Psoas muscle (tissue), 8 donors: ENCODE measurements at places on chromosomes 16 and 17. TPM values are rescaled to one million over a fixed set of nuclear protein-coding genes. Genes with fewer than 3 reads are reported as not detected.
A peak's percentile ranks its signal among the peaks of the same experiment; 100 is the strongest.

GRCh38 chr17:951325-952132, 28.0 kb downstream of the NXN start:
- H3K36me3 ChIP-seq, result no peaks in the 10 kb centered on the region
- peak overlapping the region; percentile 41 for H3K27ac ChIP-seq
- H3K27me3 ChIP-seq, result no peaks in the 10 kb centered on the region
- DNase-seq, result no peak

GRCh38 chr16:2028620-2029220, 2.0 kb downstream of the NHERF2 start:
- H3K36me3 ChIP-seq, result no peaks in the 10 kb centered on the region
- peak overlapping the region; percentile 78 for H3K4me3 ChIP-seq
- peaks cover 21% of the 10 kb centered on the region for H3K4me1 ChIP-seq
- H3K27ac ChIP-seq, result no peak overlapping the region
- H3K27me3 ChIP-seq, result no peaks in the 10 kb centered on the region

DNA sequence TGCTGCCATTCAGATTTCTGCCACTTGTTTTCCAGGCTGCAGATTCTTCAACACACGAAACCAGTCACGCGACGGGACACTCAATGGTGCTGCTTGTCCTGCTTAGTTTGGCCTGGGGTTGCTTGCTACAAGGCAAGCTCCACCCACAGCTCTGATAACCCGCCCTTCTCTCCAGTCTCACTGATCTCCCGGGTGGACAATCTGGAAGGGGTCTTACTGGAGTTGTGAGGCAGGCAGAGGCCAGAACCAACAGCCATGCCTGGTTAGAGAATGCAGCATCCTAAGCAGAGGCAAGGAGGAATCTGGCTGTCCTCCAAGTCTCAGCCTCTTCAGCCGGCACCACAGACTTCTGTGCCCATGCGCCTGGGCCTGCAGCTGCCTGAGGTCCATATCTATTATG, 119.1 kb downstream of the KCNJ12 start:
- H3K27me3 ChIP-seq, result no peaks in the 10 kb centered on the region
- no peaks in the 10 kb centered on the region for H3K4me1 ChIP-seq
- DNase-seq, result no peak
- H3K36me3 ChIP-seq, result no peaks in the 10 kb centered on the region
- H3K27ac ChIP-seq, result no peak overlapping the region
- no peak overlapping the region for H3K4me3 ChIP-seq

DNA sequence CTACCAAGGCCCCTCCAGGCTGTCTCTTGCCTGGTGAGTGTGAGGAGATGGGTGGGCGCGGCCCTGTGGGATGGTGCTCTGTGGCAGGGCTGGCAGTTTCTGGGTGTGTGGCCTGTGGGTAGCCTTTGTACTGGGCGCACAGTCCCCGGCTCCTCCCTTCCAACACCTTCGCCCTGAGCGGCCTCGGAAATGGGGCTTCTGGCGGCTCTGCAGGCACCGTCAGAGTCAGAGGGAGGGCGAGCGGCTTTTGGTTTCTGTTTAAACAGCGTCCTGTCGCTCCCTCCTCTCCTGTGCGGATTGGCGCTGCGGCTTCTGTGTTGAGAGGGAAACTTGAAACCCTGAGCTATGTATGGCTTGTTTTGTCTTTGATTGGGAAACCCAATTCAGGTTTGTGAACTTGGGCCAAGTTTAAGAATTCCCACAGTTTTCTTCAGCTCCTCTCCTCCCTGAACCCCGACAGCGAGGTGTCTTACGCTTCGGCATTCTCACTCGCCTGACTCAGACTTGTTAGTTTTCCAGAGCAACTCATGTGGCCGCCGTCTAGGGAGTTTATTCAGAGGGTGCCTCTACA, 8.3 kb upstream of the ZNF750 start:
- H3K4me3 ChIP-seq, result peak overlapping the region; percentile 45
- no peaks in the 10 kb centered on the region for H3K27me3 ChIP-seq
- peak overlapping the region; percentile 31 for H3K27ac ChIP-seq
- peak; percentile 57 for DNase-seq
- H3K36me3 ChIP-seq, result no peaks in the 10 kb centered on the region

- H3K4me3 ChIP-seq, result no peak overlapping the region
- no peak overlapping the region for H3K27ac ChIP-seq
- DNase-seq, result no peak
- no peaks in the 10 kb centered on the region for H3K4me1 ChIP-seq
- H3K27me3 ChIP-seq, result no peaks in the 10 kb centered on the region
These were observed 358.8 kb upstream of the CDH5 start for GRCh38 chr16:66007717-66008116.

DNA sequence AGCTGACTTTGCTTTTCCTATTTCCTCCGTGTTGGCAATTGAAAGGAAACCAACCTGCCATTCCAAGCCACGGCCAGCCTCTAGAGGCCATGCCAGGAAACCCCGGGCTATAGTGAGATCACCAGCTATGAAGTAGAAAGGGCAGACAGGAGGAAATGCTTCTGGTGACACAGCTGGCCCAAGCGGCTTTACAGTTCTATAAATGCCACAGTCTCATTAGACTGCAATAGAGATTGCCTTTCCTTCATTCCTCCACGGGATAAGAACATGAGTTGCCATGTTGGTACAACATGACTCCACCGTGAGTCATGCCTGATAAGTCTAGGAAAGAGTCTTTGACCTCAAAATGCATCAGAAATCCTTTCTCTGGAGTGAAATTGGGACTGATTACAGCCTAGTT, 384.9 kb downstream of the GRIN2A start:
- H3K27ac ChIP-seq, result no peak overlapping the region
- H3K4me3 ChIP-seq, result no peak overlapping the region
- no peak for DNase-seq
- H3K4me1 ChIP-seq, result no peaks in the 10 kb centered on the region
- no peaks in the 10 kb centered on the region for H3K27me3 ChIP-seq

The SLFN12L gene
- polyA plus RNA-seq, result 0.10 TPM
